ENCODE measurements at places on chromosomes 12 and 14. TPM values are rescaled to one million over a fixed set of nuclear protein-coding genes. Genes with fewer than 3 reads are reported as not detected.

The GNB3 gene
- total RNA-seq, result 6.2 TPM

The SP7 gene
- not detected for total RNA-seq

The UNC119B gene
- 22.0 TPM for total RNA-seq

The KRT85 gene
- total RNA-seq, result not detected

The ANO6 gene
- total RNA-seq, result 58.6 TPM

The KLRC1 gene
- not detected for total RNA-seq

The NR4A1 gene
- 4.2 TPM for total RNA-seq

The INHBE gene
- 0.43 TPM for total RNA-seq

The FSCB gene
- total RNA-seq, result 0.22 TPM

The TNFAIP2 gene
- total RNA-seq, result 69.7 TPM

The C14orf119 gene
- 41.2 TPM for total RNA-seq

The GPR135 gene
- total RNA-seq, result 4.2 TPM

The CIDEB gene
- 0.22 TPM for total RNA-seq

The SLC17A8 gene
- total RNA-seq, result not detected

The GPN3 gene
- total RNA-seq, result 12.0 TPM

All from placental pericyte (primary cell).